Pons (tissue), 1 donor: ENCODE measurements at places on chromosomes 4 and X.

DNA sequence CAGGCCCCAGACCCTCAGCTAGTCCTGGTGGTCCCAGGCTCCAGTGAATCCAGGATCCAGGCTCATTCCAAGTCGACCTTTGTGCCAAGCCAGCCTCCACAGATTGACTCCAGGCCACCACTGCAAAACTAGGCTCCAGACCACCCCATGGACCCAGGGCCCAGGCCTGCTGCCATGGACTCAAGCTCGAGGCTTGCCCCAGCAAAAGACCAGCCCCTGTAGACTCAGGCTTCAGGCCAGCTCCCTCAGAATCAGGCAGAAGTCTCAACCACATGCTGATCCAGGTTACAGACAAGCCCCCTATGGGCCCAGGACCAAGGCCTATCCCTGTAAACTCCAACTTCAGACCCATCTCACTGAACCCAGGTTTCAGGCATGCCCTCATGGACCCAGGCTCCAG, 692.4 kb downstream of the PCDH19 start:
- DNase-seq, result no peak

GRCh38 chrX:107691024-107691448, 62.7 kb downstream of the PRPS1 start:
- DNase-seq, result no peak

DNA sequence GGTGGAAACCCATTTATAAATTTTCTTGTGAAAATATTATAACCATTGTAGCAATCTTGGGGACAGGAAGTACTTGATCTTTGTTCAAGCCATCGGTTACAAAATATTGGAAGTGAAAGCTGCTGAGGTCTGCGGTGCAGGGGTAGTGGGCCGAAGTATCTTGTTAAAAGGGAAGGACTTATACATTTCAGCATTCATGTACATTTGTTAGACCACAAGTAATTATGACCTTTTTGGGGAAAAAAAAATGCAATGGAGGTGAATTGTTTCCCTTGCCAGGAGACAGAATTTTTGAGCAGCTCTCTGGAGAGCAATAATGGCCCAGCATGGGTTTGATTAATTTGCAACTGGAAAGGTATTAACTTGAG, 121.3 kb downstream of the EGF start:
- no peak for DNase-seq

- no peak for DNase-seq
Measured at GRCh38 chr4:4984186-4984585, 35.1 kb downstream of the CYTL1 start.

GRCh38 chr4:33268776-33269175, 2548.6 kb downstream of the PCDH7 start:
- DNase-seq, result no peak

DNA sequence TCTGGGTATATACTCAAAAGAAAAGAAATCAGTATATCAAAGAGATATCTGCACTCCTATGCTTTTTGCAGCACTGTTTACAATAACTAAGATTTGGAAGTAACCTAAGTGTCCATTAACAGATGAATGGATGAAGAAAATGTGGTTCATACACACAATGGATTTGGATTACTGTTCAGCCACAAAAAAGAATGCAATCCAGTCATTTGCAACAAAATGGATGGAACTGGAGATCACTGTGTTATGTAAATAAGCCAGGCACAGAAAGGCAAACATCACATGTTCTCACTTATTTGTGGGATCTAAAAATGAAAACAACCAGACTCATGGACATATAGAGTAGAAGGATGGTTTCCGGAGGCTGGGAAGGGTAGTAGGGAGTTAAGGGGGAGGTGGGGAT, 17.6 kb upstream of the NXT2 start:
- no peak for DNase-seq

GRCh38 chrX:38654302-38654701, 93.0 kb downstream of the TSPAN7 start:
- DNase-seq, result peak; percentile 57

GRCh38 chrX:84336646-84337045, 148.6 kb upstream of the RPS6KA6 start:
- DNase-seq, result no peak

DNA sequence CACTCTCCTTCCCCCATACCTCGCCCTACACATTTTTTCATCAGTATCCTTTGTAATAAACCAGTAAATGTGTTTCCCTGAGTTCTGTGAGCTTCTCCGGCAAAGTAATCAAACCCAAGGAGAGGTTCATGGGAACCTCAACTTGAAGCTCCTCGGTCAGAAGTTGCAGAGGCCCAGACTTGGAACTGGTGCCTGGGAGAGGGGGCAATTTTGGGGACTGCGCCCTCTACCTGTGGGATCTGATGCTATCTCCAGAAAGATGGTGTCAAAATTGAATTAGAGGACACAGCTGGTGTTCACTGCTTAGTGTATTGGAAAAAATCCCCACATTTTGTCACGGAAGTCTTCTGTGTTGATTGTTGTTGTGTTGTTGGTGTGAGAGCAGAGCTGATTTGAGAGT, 70.6 kb downstream of the ATP11C start:
- no peak for DNase-seq

DNA sequence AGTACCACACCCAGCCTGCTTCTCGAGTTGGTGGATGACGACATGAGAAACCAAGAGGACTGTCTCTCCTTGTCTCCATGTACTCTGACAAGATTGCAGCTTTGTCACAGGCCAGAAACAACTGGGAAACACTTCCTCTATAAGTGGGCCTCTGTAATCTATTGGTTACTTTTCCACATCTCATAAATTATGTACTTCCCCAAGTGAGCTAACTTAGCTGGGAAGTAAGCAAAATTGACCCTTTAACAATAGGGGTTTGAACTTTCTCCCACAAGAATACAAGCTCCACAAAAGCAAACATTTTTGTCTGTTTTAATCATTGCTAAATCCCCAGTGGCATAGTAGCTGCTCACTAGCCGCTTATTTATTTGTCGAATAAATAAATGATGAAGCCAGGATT, 14.1 kb upstream of the USO1 start:
- no peak for DNase-seq

- no peak for DNase-seq
Measured at GRCh38 chrX:47573341-47574075, 8.7 kb upstream of the TIMP1 start.

- no peak for DNase-seq
Measured at GRCh38 chr4:115054836-115055235, 58.6 kb downstream of the NDST4 start.

GRCh38 chr4:126241634-126242033, 926.9 kb downstream of the FAT4 start:
- DNase-seq, result no peak

GRCh38 chrX:123976706-123977316, 15.3 kb downstream of the STAG2 start:
- DNase-seq, result peak; percentile 47

DNA sequence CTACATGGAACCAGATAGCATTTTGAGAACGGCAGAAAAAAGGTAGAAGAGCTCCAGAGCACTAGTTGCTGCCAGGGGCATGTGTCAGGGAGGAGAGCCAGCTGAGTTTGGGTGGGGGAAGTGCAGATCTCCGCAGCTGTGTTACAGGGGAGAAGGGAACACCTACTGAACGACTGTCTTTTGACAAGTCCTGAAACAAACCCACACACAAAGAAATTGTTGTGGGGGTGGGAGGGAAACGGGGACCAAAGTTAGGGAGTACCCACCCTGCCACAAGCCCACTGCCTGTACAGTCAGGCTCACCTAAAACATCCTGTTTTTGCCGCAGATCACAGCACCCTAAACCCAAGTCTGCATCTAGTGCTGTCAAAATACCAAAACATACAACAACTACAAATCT, 55.5 kb downstream of the LEF1 start:
- DNase-seq, result no peak

- no peak for DNase-seq
Measured at GRCh38 chrX:13742397-13743176, 8.0 kb downstream of the OFD1 start.

GRCh38 chr4:133624744-133625143, 475.6 kb downstream of the PCDH10 start:
- no peak for DNase-seq

DNA sequence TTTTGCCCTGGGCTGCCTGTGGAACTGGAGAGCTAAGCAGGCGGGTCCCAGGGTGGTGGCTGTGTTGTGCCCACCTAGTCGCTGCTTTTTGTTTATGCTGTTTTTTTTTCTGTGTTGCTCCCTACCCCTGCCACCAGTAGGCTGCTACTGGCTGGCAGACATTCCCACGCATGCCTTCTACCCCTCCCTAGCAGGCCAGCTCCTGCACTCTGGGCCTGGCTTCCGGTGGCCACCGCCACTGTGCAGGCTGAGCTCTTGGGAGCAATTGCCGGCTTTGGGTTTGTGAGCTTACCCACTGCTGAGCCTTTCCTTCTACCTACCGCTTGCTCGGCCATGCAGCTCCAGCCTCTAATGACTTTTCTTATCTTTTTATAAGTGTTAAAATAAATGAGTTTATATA, 57.6 kb downstream of the RBM46 start:
- DNase-seq, result no peak

GRCh38 chr4:183078634-183079033, 20.4 kb upstream of the WWC2 start:
- DNase-seq, result no peak

- DNase-seq, result no peak
Measured at GRCh38 chr4:39023059-39023458, 9.2 kb downstream of the TMEM156 start.

- no peak for DNase-seq
Measured at GRCh38 chrX:74467656-74468055, 46.4 kb downstream of the SLC16A2 start.

- no peak for DNase-seq
Measured at GRCh38 chr4:79585834-79586233, 177.8 kb upstream of the GK2 start.

- no peak for DNase-seq
Measured at GRCh38 chr4:153479101-153479500, 12.9 kb downstream of the TMEM131L start.

DNA sequence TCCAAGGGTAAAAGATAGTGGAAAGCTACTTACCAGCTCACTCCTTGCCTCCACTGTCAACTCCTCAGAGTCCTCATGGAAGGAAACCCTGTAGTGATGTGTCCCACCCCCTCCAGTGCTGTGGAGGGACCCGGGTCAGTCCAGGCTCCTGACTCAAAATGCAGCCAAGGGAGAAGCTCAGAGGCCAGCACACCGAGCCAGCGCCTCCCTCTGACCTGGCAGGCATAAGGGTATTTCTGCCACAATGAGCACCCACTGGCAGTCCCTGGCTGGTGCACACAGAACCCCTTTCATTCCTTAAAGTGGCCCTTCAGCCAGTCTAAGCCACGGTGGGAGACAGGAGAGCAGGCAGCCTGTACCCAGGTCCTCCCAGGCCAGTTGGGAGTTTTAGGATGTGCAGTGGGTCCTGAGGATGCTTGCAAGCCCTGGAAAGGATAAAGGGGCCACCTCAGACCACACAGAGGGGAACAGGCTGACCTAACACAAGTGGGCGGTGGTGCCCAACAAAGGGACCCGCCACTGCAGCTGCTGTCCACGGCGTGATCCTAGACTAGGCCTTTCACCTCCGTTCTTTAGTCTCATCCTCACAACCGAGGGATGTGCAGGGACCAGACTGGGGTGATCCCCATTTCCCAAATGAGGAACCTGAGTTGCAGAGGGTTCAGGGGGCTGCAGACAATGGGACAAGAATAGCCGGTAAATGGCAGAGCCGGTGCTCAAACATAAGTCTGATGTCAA, 5.7 kb downstream of the JAKMIP1 start:
- peak; percentile 17 for DNase-seq

DNA sequence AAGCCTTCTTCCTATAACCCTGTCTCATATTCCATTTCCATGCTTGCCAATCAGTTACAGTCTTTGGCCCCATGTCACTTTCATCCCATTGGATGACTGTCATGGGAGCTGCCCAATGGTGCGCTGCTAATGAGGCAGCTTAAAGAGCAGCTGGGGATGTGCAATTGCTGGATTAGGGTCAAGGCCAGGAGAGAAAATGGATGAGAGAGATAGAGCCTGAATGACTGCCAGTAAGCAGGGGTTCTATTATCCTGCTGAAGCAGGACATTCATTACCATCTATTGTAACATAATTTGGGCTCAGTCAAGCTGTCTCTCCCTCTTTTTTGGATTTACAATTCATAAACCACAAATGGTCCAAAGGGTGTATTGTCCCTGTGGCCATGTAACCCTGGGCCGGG, 909.0 kb downstream of the CENPC start:
- DNase-seq, result no peak

GRCh38 chrX:15973299-15973698, 118.7 kb upstream of the AP1S2 start:
- peak; percentile 87 for DNase-seq

- no peak for DNase-seq
Measured at GRCh38 chrX:96126182-96126581, 558.5 kb upstream of the DIAPH2 start.

- DNase-seq, result peak; percentile 4
Measured at GRCh38 chr4:22339491-22339890, 176.4 kb downstream of the ADGRA3 start.

DNA sequence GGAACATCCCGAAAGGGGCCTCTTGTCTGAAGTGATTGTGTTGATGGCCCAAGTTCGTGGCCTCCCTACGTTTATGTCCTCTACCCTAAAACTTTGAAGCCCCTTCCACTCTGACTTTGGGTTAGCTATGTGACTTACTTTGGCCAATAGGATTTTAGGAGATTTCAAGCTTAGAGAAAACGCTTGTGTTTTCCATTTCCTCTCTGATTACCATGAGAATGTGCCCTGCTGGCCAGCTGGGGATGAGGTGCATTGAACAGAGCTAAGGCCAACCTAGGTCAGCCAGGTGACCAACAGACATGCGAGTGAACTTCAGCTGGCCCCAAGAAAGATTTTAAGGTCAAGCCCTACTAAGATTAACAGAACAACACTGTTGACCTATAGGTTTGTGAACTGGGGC, 82.4 kb downstream of the SLC2A9 start:
- DNase-seq, result no peak

GRCh38 chr4:2643555-2643954, 107.1 kb downstream of the FAM193A start:
- DNase-seq, result no peak

DNA sequence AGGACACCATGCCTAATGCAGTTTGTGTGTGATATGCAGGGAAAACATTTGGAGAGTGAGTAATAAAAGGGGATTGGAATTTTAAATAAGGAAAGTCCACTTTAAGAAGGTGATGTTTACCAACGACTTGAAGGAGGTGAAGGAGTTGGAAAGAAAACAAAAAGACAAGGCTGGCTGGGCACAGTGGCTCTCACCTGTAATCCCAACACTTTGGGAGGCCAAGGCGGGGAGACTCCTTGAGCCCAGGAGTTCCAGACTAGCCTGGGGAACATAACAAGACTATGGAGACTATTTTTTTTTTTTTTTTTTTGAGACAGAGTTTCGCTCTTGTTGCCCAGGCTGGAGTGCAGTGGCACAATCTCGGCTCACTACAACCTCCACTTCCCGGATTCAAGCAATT, 11.0 kb downstream of the NDUFB11 start:
- no peak for DNase-seq

DNA sequence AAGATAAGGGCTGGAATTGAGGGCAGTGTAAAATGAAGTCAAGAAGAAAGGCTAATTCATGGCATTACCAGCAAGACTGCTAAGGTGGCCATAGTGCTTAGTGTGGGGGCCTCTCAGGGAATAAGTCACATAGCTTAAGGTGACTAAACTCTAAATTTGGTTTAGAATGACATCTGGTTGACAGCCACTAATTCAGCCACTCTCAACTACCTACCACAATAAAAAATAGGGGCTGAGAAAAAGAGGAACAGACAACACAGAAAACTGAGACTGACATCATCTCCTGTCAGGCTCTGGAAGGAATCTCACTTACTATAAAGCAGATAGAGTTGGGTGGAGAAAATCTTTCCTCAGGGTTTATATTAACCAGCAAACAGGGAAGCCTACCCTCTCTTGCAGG, 96.9 kb downstream of the CHRDL1 start:
- DNase-seq, result no peak

GRCh38 chr4:5927747-5928146, 34.9 kb upstream of the CRMP1 start:
- no peak for DNase-seq

- DNase-seq, result peak; percentile 6
Measured at GRCh38 chrX:22314692-22315091, 42.0 kb downstream of the CBLL2 start.
